Astrocyte of the spinal cord (primary cell): ENCODE measurements at places on chromosomes 11 and 22.
A peak's percentile ranks its signal among the peaks of the same experiment; 100 is the strongest.

DNA sequence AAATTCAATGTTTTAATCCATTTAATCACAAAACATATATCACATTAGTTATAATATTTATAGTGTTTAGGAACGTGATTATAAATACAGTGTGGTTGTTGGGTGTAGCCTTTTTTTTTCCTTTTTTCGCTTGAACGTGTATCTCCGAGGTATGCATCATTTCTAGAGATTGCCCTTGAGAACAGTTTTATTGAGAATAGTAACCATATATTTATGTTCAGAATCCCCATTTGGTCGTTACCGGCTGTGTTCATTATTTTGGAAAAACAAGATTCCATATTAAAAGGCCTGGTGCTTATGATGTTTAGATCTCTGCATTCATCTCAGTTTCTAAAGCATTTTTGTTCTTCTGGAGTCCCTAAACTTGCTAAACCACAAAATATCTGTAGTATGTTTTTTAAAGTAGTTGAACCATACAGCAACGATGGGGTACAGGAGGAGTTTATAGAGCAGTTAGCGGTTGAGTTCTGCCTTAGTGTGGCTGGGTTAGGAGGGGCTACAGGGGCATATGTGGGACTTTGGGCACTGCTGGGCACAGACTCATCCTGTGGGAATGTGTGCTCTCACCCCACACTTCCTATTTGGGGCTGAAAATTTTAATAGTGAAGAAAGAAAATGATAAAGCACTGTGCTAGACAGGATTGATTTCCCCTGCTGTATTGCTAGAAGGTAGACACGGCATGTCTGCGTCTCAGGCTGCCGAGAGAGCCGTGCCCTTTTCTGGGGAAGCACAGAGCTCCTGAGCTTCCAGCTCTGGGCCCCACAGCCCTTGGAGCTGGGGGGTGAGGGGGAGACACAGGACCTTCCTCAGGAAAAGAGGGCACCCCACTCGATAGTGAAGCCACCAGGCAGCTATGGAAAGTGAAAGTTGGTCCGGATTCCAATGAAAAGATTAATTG, 81.5 kb upstream of the PPARA start:
- DNase-seq: peak; percentile 85

DNA sequence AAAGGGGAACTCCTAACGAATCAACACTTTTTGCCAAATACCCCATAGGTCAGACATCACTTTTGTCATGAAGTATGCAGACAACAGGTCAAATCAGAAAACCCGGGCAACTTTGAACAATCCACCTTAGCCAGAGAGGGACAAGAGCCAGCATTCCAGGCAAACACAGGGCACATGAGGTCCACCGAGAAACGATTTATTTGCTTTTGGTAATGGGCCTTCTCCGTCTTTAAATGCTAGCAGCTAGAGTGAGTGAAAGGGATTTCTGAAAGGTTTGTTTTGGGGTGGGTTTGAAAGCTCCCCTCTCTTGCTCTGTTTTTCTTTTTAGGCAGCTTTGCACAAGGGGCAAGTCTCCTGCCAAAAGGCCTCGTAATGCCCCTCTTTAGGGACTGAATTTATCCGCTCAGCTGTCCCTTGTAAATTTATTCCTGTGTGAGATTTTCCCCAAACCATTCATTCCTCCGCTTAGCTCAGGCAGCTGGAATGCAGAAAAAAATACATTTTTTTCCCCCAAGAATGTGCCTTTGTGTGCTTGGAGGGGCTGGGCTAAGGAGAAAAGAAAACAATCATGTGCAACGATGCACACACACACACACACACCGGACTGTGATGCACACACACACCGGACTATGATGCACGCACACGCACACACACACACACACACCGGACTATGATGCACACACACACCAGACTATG, 196.9 kb downstream of the SNX19 start:
- DNase-seq: peak; percentile 71

- peak; percentile 74 for DNase-seq
These were observed 145.8 kb upstream of the ARHGAP20 start for GRCh38 chr11:110857892-110858546.

- no peak for DNase-seq
These were observed 3.8 kb upstream of the RNF141 start for GRCh38 chr11:10544491-10545465.

GRCh38 chr11:69108559-69108958, 47.2 kb upstream of the SMIM38 start:
- no peak for DNase-seq

GRCh38 chr11:99271527-99271926, 250.8 kb downstream of the CNTN5 start:
- DNase-seq: no peak

DNA sequence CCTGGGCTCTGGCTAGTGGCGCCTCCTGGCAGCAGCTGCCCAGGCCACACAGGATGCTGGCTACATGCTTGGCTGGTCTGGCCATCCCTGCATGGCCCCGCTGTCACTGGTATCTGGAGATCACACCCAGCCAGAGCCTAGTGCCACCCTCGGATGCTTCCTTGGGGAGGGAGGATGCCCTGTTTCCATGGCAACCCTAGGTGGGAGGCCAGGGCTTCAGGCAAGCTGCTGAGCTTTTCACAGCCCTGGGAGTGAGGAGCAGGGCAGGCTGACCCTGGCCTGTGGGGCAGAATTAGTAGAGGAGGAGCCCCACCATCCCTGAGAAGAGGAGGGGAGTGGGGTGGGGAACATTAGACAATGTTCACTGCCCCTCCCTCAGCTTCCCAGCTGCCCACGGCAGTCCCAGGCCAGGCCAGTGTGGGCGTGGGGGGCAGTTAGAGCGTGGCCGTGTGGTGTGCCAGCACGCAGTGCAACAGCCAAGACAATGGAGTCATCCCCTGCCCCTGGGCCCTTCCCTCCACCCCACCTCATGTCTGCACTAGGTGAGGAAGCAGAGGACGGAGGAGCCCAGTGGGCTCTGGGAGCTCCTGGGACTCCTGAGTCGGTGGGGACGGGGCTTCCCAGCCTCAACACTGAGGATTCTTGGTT, 50.4 kb downstream of the PARVB start:
- no peak for DNase-seq

DNA sequence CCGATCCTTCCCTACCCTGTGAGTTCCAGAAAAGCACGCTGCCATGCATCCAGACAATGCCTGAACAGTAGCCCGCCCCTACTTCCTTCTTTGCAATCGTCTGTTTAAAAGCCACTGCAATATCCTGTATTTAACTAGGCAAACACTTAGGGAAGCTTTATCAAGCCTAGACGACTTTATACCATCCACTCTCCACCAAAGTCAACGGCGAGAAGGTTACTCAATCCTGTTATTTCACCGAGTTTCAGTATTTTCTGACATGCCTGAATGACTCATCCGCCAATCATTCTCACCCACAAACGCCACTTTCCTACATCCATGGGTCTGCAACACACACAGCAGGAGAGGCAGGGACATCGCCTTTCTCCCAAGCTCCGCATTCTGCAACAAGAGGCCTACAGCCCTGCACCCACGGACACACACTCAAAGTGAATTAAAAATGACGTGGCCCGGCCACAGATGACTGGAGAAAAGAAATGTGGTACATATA, 9.3 kb downstream of the CELSR1 start:
- DNase-seq: peak; percentile 68

DNA sequence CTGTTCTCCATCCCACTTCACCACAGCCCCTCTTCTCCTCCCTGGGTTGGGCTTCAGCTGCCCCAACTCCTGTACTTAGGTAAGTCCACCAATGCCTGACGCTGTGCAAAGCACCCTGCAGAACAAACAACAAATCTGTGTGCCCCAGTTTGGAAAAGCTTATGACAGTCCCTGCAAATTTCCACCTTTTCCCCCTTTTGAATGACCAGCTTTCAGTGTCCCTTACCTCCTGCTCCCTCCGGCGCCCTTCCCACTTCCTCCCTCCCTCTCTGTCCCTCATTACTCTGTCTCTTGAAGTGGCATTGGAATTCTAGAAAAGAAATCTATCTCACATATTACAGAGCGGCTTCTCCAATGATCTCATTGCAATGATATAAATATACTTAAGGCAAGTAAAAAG, 352.9 kb upstream of the B3GAT1 start:
- DNase-seq: no peak

- DNase-seq: no peak
These were observed 119.8 kb upstream of the CADM1 start for GRCh38 chr11:115624065-115624464.

DNA sequence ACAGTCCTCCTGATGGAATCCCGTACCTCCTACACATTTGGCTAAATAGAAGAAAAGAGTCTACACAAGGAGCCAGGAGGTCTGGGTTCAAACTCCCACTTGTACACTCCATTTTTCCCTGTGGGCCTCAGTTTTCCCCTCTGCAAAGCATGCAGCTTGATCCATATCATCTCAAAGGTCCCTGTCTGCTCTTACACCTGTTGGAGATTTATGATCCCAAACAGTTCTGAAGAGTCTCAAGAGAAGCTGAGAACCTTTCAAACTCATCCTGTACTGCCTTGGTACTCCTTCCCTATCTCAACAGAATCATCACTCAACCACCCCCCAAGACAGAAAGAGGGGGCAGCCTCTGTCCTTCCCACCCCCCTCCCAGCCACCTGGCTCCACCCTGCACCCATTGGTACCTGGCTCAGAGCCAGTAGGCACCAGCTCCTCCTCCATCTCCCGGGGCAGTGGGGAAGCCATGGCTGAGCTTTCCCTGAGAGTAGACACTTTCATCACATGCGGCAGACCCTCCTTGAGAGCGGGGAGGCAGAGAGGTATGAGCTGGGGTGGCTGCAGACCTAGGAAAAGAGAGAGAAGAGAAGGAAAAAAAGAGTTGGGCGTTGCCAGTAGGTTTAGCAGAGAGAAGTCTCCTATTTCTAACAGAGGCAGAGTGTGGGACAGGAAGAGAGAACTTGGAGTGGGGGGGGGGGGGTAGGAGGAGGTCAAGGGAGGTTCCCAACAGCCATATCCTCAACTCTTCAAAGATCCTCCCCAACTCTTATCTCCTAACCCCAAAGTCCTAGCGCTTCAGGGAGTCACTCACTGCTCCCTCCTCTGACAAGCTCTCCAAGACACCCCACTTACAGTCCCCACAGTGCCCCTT, 3.1 kb downstream of the TNKS1BP1 start:
- no peak for DNase-seq
